ENCODE measurements at places on chromosomes 4 and X.

DNA sequence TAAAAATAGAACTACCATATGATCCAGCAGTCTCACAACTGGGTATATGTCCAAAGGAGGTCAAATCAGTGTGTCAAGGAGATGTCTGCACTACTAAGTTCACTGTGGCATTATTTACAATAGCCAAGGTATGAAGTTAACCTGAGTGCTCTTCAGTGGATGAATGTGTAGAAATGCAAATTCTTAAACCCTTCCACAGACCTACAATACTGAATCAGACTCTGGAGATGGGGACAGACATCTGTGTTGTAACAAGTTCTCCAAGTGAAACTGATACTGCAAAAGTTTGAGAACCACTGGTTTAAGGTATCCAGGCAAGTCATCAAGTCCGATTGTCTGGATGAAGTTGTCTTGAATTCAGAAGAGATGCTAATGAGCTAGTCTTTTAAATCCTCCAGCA, 38.5 kb downstream of the SMAD1 start:
- no peak for DNase-seq

GRCh38 chr4:39609454-39609931, 29.2 kb downstream of the SMIM14 start:
- DNase-seq, result no peak

GRCh38 chr4:152431291-152431690, 104.6 kb downstream of the FBXW7 start:
- DNase-seq, result no peak

- no peak for DNase-seq
These were observed 11.2 kb downstream of the CD40LG start for GRCh38 chrX:136659174-136659573.

Measured in right lobe of liver (tissue), 6 donors.